ENCODE measurements at places on chromosomes 6 and 20. TPM values are rescaled to one million over a fixed set of nuclear protein-coding genes. Genes with fewer than 3 reads are reported as not detected.

PRL gene
- polyA plus RNA-seq, result not detected

DNA sequence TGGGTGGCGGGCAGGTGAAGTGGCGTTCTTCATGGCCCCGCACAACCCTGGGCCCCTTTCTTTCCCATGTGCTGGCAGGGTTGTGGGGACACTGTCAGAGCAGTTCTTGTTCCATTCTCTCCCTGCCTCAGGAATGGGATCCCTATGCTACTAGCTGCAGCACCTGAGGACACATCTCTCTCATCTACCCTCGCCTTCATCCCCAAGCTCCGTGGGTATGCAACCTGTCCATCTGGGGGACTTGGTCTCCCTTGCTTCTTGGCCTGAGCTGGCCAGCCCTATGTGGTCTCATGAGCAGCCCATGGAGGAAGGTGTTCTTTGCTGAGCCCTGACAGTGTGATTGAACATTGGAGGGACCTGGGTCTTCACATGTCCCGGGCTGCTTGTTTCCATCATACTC, 24.2 kb downstream of the CST9L start:
- no peaks in the 10 kb centered on the region for H3K4me1 ChIP-seq
- no peak for DNase-seq
- no peak overlapping the region for H3K27ac ChIP-seq
- H3K27me3 ChIP-seq, result peaks cover 9% of the 10 kb centered on the region
- H3K4me3 ChIP-seq, result no peak overlapping the region
- H3K36me3 ChIP-seq, result no peaks in the 10 kb centered on the region

ABHD16B gene
- not detected for polyA plus RNA-seq

SLC4A11 gene
- polyA plus RNA-seq, result 1.4 TPM

GRCh38 chr6:19664050-19664449, 173.1 kb upstream of the ID4 start:
- H3K4me3 ChIP-seq, result no peak overlapping the region
- no peak for DNase-seq
- H3K27me3 ChIP-seq, result no peaks in the 10 kb centered on the region
- H3K27ac ChIP-seq, result no peak overlapping the region
- H3K36me3 ChIP-seq, result no peaks in the 10 kb centered on the region

Measured in left lung (tissue), 14 donors.